ENCODE measurements at places on chromosomes 7 and 10.

- no peak for DNase-seq
Measured at GRCh38 chr10:57664815-57665214, 602.9 kb downstream of the IPMK start.

DNA sequence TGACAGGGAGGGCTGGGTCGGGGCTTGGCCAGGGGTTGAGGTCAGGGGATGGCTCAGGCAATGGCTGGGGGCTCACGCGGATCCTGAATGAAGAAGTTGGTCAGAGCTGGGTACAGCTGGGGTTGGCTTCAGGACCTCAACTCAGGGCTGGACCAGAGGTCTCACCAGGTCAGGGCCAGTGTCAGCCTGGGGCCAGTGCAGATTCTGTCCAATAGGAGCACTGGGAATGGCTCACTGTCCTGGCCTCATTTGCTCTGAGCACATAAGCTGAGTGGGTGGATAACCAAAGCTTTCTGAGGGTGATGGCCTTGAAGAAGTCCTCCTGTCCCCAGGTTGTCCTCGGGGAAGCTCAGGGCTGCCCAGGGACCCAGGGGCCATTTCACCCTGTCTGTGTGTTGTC lies 54.9 kb upstream of the PCBD1 start:
- no peak for DNase-seq

- peak; percentile 75 for DNase-seq
Measured at GRCh38 chr7:50962962-50963374, 180.3 kb upstream of the GRB10 start.

GRCh38 chr7:74287303-74288033 lies 1.7 kb upstream of the CLIP2 start:
- DNase-seq: no peak

GRCh38 chr10:30877111-30877510 lies 154.6 kb downstream of the ZNF438 start:
- DNase-seq: no peak

DNA sequence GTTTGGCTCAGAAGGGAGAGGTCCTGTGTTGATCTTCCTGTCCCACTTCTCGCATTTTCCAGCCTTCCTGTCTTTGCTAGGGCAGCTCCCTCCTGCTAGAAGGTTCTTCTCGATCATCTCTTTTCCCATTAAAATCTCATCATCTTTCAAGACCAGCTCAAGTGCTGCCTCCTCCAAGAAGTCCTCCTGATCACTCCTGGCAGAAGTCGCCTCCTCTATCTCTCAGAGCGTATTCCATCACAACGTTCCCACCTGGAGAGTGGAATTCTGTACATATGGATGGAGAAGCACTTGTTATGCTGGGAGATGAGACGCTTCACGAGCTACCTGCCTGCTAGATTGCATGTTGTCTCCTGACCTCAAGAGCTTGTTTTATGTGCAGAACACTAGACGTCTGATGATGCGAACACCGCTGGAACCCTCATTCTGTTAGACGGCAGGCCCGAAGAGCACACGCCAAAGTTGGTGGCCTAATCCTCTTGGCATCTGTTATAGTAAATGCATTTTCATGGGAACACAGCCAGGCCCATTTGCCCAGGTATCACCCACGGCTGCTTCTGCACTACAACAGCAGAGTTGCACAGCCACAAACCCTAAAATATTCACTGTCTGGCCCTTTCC lies 68.0 kb upstream of the INSIG1 start:
- DNase-seq: no peak

GRCh38 chr10:90286941-90287340 lies 570.9 kb downstream of the HTR7 start:
- no peak for DNase-seq

GRCh38 chr7:23759671-23760391 lies 49.8 kb downstream of the STK31 start:
- peak; percentile 37 for DNase-seq

DNA sequence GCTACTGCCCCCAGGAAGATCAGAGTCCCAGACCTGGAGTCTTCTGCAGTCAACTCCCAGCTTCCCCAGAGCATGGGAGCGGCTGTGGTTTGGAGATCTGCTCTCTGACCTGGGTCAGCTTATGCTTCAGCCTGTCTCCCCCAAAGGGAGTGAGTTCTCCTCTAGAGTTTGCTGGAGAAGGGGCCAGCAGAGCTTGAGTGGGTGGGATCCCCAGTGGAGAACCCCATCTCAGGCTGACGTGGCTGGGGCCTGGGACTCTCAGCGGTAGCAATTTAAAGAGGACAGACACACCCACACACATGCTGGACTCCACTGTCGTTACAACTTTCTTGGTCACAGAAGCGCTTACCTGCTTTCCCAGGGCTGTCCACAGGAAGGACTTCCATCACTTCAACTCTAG lies 6.3 kb downstream of the UNC5B start:
- DNase-seq: no peak

DNA sequence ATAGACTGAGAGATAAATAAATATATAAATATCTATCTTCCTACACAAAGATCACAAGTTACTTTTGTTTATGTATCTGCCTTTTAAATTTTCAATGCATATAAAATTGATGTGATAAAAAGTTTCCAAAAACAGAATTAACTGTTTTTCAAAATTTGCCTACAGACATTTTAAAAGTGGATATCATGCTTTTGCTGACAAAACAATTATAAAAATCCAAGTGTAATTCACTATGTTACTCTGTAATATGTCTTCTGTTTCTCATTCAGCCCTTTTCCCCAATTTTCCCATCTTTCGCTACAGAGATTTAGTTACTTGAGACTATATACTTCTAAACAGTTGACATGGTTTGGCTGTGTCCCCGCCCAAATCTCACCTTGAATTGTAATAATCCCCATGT lies 37.7 kb downstream of the SLC25A13 start:
- no peak for DNase-seq

DNA sequence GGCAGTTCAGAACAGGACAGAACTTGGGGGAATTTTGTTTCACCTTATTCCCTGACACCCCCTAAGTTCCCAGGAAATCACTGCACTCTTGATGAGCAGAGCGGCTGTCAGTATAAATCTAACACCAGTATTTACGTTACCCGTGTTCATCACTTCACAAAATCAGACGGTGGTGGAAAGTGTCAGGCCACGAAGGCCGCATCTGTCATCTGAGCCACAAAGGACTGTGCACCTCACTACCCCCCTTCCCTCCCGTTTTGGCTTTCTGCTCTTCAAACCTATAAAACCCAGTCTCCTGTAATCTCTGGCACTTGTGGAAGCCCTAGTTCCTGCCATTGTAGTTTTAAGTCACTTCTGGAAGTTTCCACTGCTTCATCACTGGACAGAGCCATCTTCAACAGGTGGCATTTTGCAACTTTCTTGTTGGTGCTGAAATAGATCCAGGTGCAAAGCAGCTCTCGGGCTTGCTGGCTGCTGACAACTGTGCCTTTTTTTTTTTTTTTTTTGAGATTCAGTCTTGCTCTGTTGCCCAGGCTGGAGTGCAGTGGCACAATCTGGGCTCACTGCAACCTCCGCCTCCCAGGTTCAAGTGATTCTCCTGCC lies 9.5 kb downstream of the ZFAND2A start:
- no peak for DNase-seq

GRCh38 chr7:155848691-155849669 lies 36.7 kb upstream of the SHH start:
- DNase-seq: no peak

DNA sequence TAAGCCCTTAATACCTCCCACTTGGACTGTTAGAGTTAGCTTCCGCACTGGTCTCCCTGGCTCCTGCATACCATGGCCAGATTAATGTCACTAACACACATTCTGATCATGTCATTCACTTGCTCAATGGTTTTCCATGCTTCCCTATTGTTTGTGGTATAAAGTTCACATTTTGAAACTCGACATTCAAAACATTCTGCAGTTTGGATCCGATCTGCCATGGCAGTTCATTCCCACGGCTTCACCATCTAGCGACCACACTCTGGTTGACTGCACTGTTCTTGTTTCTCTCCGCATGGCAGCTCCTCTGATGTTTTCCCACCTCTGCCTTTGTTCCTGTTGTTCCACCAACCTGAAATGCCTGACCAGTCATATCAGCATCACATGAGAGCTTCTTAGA lies 87.4 kb upstream of the WAC start:
- no peak for DNase-seq

DNA sequence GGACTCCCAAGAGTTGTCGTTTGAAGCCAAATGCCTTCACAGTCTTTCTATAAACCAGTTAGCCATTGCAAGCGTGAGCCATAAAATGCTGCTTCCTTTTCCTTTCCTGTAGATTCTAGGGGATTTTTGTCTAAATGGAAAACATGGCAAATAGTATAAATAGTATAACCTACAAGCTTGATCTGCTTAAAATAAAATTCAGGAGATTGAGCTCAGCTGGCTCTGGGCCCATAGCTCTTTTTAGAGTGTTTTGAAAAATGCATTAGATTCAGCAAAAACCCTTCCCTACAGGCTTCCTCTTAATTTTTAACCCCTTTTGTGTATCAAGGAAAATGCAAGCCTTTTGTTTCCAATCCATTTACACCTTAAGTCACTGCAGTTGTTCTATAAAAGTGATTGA lies 190.1 kb upstream of the GDF10 start:
- no peak for DNase-seq

- DNase-seq: no peak
Measured at GRCh38 chr7:134289423-134289822, 27.3 kb downstream of the SLC35B4 start.

GRCh38 chr10:62805231-62806099 lies 945 bp downstream of the ADO start:
- DNase-seq: peak; percentile 48

DNA sequence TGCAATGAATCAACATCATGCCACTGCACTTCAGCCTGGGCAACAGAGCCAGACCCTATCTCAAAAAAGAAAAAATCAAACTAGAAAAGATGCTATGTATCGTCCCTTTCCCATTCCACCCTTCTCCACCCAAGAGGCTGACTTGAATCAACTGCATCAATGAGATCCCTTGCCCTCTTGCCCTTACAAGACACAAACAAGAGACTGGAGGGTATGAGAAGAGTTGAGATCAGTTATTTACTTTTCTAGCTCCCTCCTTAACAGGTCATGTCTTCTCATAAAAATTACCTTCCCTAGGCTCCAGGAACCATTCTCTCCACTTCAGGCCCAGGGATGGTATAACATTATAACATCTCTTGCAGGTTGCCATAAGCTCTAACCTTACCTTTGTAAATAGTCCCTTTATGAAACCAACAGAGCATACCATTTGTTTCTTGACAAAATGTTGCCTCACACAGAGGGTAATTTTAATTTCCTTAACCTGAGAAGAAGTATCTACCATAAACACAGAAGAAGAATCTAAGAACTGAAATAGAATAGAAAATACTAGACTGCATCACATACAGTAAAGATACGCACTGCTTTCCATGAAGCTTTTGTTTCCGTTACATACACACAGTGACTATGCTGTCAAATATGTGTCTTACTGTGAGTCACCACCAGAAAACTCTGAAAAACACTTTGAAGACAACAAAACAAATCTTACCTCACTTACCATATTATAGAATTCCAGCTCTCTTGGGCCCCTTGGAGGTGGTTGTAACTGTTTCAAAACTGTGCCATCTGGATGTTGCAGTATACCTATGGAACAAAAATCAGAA lies 30.5 kb downstream of the IPMK start:
- DNase-seq: no peak

DNA sequence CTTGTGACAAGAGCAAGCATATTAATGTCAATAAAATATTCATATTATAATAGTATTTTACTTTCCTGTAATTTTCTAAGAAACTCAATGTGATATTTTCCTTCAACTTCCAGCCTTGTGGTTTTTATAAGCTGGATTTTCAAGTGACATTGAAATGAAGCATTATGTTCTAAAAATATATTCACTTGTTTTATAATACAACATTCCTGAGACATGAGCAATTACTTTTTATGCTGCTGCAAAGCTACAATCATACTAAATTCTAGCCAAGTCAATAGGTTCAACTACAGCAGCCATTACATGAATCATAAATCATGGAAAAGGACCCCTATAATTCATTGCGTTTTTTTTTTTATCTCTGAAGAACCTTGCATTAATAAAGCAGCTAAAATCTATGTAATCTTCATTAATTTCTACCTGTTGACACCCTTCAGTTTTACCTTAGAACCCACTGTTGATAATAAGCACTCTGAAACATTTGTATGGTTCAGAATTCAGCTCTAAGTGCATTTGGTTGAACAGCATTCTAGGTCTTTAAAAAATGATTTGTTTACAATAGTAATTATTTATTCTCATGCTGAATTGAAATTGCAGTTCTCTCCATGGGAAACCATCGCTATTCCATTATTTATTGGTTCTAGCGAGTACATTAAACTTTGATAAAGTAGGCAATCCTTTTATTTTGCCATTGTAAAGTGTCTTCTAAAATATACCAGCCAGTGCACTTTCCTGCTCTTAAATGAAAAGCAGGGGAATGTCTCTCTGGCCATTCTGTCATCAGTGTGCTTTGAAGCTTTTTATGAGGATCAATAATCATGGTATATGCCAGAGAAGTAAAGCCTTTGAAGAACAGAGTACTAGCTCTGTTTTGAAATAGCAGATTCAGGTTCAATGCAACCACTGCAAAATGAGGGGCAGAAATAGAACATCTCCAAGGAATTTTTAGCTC lies 132.6 kb downstream of the GNAT3 start:
- no peak for DNase-seq

DNA sequence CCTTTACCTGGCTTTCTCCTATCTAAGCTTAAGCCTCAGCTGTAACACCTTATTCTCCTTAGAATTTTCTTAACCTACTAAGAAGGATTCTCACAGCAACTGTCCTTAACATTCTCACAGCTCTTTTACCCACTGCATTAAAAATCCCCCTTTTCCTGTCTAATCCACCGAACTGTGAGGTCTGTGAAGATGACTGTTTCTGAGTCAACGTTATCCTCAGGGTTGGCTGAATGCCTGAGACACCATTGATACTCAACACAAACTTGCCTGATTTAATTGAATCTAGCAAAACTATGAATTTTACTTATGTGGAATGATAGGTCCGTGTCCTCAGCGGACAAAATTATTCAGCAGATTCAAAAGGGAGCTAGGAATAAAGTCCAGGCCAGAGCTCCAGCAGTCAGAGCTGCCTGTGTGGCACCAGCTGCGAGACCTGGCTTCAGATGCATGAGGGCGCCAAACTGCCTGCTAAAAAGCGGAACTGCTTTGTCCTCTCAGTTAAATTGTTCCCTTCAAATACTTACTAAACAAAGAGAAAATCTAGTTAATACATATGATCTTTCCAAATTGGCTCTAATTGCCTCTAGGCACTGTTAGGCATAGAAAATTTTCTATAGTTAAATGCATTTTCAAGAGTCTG lies 33.4 kb upstream of the VWDE start:
- peak; percentile 17 for DNase-seq

DNA sequence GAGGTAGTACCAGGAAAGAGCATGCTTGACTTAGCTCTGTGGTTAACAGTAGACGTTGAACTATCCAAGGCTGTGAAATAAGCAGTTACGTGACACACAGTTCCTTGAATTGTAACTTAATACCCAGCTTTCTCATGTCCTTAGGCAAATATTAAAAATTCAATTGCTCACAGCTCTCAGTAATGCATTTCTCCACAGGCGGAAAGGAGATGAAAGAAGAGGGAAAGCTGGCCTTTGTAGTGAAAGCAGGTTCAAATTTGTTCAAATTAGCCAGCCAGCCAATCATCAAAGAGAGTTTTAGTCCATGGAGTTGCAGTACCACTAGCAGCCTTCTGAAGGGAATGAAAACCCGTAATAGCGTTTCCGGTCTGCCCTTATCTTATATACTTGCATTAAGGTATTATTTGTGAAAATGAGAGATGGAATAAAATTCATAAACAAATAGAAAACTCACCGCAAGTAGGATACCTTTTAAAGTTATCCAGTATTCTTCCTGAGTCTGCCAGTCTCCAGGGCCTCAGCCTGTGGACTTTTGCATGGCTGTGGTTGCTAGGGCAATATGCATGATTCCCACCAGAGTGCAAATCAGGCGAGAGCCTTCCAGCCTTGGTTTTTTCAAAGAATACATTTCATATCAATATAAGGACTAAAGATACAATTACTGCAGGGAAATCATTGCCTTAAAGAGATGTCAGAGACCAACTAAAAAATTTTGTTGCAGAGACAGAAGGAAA lies 795.5 kb downstream of the TNS3 start:
- peak; percentile 46 for DNase-seq

All from iPS-NIHi11 (cell line).